ENCODE measurements at places on chromosomes 12 and 14.

- no peak for DNase-seq
These were observed 105.8 kb downstream of the SPTSSA start for GRCh38 chr14:34356264-34356654.

DNA sequence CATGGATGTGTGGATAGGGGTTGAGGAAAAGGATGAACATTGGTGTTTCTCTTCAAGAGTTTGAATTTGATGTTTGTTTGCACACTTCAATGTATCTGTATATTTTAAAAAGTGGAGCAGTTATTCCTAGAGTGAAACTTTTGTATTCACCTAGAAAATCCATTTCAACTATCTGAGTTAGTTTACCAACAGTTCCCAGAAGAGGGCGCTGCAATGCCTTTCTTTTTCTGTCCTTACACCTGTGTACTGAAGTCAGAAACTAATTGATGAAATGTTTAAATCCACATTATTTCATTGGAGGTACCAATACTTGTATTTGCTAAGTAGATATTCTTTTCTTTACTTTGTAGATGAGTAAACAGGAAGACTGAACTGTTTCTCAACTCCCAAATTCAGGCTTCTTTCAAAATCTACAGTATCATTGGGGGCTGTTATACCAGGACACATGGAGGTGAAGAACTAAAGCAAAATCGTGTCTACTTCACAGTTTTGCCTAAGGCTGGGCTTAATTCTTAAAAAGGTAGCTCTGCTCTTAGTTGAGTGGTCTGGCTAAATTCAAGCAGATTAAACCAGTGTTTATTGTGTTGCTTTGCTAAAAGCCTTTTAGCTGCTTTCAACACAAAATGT, 26.6 kb upstream of the KLRB1 start:
- peak; percentile 45 for DNase-seq

- no peak for DNase-seq
These were observed 95.7 kb upstream of the ESRRB start for GRCh38 chr14:76280221-76280620.

DNA sequence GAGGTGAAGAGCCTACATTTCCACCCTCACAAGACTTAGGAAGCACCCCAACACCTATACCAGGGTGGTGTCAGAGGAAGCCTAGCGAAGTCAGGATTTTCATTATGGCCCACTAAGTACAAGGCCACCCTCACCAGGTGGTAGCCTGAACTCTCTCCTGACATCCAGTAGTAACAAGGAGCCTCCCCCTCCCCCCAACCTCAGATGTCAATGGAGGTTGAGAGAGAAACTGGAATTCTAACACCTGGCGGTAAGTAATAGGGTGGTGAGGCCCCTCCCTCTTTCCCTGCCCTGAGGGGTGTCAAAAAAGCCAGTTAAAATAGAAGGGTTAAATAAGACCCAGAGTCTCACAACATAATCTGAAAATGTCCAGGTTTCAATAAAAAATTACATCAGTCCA, 37.6 kb downstream of the SINHCAF start:
- no peak for DNase-seq

GRCh38 chr12:101302741-101303140, 22.8 kb downstream of the UTP20 start:
- DNase-seq = no peak

DNA sequence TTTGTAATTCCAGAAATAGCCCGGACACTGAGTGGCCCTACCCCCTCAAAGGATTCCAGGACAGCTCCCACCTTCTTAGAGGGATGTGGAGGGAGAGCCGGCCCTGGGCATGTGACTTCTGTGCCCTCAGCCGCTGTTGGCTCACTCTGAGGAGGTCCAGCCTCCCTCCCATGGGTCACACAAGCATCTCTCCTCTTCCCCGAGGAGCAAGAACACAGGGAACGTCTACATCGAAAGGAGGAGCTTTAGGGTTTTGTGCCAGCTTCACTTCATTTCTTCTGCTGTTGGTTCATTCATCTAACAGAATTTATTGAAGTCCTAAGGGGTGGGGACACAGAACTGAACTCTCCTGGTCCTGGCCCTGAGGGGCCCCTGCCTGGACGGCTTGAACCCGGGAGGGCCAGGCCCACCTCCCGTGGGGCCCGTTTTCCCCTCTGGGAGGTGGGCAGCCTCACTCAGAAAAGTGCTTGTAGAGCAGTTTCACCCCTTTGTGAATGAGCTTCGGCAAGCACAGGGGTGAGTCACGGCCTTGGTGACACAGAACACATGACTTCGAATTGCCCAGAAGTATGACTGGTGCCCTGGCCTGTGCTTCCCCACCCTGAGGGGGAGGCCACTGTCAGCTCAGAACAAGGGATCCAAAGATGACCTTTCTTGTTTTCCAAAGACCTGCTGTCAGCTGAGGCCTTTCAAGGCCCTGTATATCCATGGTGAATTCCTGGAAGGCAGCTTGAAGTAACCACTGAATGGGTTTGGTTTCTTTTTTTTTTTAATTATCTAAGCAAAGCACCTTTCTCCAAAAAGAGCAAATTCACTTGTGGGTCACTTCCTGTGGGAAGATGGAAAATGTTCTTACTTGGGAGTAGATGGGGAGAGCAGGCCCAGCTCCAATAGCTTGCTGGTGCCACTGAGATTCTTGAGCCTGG, 39.2 kb downstream of the NFKBIA start:
- DNase-seq = peak; percentile 36

DNA sequence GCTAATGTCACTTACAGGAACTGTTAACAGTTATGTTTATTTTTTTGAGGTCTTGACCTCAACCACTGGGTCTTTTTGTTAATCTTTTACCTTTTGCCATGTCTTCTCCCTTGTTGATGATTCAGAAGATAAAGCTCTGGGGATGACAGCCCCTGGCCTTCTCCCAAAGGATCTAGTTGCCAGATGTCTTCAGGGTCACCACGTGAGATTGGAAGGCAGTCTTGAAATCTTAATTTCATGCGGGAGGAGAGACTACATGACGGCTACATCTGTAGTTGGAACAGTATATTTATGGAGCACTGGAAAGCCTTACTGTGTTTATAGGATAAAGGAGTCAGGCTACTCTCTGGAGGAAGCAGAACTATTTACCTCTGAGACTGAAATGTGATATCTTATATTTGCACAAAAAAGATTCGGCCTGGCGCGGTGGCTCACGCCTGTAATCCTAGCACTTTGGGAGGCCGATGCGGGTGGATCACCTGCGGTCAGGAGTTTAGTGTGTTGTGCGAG, 5.6 kb downstream of the MLEC start:
- DNase-seq = no peak

DNA sequence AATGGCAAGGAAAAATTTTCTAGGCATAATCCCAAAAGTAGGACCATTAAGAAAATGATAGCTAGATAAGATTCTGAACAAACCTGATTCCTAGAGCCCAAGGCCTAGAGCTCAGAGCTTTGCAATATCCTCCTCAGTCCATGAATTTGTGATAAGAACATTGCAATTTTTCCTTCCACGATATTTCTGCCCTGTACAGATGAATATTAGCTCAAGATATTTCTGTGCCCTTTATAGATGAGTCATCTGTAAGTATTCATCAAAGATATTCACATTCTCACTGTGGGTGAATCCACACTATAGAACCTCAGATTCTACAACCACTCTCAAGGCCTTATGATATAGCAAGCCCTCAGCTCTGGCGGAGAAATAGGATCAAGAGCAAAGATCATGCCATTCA, 37.5 kb downstream of the EAPP start:
- no peak for DNase-seq

- DNase-seq = no peak
These were observed 198.9 kb downstream of the CACNA1C start for GRCh38 chr12:2251526-2252209.

GRCh38 chr14:21680072-21680471, 6.5 kb upstream of the OR4E1 start:
- no peak for DNase-seq

All from GDM1 (cell line).